Stimulated activated CD4-positive, alpha-beta T cell treated with anti-CD3 and anti-CD28 coated beads, Interleukin-4, amount 100 ng/mL, for 48 hours (primary cell): ENCODE measurements at places on chromosomes 16 and 17.

- DNase-seq: no peak
These were observed 735.1 kb upstream of the GOT2 start for GRCh38 chr16:59469266-59469665.

- peak; percentile 27 for DNase-seq
These were observed 6.3 kb upstream of the XPO6 start for GRCh38 chr16:28218109-28218508.

DNA sequence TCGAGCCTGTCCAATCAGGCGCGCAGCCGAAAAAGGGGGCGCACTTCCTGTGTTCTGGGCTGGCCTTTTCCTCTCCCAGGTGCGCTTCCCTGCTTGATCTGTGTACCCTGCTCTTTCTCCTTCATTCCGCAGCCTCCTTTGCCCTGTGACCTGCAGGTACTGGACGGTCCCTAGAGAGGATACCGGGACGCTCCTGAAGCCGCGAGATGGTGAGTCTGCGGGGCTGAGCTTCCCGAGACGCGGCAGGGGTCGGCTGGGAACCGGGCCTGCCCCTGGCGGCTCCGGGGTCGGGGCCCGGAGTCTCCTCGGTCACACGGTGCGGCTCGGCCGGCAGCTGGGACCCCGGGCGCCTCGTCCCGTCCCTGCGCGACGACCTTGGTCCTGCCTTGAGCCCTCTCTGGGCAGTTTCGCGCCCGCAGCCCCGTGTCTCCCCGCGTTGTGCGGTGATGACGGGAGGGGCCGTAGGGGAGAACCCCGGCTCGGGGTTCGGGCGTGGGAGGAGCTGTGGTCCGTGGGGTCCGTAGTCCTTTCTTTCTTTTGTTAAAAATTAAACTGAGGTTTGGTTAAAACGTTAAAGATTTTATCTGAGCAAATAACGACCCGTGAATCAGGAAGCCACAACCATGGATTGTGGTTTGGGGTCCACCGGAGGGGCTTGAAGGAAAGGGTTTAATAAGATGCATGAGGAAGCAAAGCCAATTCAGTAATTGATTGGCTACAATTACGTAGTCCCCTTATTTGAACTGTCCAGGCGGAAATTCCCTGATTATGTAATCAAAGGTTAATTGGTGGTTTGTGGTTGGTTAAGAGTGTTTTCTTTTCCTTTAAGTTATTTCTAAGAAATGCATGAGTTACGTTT is 172.8 kb upstream of the ZNF267 start:
- peak; percentile 76 for DNase-seq

- peak; percentile 28 for DNase-seq
These were observed 25.0 kb downstream of the TEX14 start for GRCh38 chr17:58666858-58667267.

- DNase-seq: no peak
These were observed 644 bp downstream of the SEC14L5 start for GRCh38 chr16:4958510-4959438.

GRCh38 chr17:5219536-5219935 is 15.1 kb downstream of the SCIMP start:
- no peak for DNase-seq

DNA sequence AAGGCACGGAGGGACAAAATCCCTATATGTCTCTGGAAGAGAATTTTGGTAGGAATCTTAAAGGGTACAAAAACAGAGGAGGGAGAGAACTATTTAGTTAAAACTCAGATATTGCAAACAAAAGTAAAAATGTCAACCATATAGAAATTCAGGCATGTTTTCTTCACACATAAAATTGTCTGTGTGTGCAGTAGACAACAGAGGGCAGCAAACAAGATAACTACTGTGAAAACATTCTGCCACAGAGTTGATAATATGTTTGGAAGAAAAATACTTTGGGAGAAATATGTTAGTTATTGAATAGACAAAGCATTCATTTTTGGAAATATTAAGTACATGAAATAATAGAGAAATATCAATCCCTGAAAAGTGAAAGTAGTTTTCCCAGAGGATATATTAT is 56.2 kb downstream of the SNX11 start:
- no peak for DNase-seq

DNA sequence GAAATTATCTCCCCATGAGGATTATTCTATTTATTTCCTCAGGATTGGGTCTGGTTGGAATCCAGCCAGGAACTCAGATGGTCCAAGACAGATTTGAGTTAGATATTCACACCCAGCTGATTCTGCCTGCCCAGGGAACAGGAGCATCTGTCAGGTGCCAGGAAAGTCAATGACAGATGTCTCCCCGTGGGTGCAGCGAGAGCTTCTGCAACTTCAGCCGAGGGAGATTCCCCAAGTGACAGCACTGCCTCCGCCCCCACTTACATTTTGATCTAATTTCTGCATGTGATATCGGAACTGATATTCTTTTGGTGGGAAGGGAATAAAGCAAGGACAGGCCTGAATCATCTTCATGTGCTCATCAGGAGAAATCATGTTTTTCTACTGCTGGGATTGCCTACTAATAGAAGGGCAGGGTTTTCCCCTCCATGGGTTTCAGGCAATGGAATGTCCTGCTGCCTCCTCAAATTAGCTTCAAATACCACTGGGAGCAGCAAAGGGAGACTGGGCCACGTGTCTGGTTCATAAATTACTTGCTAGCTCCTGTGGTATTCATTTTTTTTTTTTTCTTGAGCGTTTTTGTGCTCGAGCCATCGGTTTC is 15.7 kb upstream of the DHX8 start:
- DNase-seq: no peak

GRCh38 chr16:8555400-8555799 is 34.9 kb downstream of the TMEM114 start:
- DNase-seq: no peak

DNA sequence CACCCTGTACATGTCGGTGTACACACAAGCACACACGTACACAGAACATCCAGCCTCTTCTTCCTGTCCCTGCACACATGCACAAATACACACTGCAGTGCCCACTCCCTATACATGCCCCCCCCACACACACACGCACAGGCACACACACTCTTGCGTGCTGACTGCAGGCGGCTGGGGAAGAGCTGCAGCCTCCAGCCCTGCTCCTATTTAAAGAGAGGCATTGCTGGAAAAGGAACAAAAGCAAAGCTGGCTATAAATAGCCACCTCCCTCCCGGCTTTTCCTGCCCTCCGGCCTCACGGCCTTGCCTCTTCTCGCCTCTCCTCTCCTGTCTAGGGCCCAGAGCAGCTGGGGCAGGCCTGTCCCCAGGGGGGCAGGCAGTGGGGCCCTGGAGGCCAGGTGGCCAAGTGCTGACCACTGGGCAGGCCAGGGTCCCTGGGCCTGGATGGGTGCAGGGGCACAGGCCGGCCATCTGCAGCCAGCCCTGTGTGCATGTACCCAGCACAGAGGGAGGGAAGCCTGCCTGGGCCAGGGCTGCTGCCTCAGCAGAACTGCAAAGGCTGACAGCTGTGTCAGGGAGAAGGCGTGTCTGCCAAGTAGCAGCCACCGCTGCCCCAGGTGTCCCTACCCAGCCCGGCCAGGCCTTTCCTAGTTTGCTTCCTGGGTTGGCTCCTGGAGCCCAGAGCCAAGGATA is 25.4 kb downstream of the RTN4RL1 start:
- no peak for DNase-seq

DNA sequence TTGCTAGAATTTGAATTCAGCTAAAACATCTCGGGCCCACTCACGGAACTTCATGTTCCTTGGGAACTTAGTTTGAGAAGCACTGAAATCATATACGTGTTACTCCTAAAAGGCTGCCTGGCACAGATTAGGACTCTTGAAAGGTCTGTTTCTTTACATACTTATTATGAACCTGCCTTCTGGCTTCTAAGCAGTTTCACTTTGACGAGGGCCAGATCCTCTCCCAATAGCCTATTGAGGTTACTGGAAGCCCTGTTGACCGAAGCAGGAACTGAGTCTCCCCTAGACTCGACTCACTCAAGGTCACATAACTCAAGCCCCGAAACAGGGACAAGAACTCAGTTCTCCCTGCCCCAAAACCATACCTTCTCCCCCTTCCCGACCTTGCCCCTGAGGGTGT is 121.9 kb upstream of the PLCG2 start:
- no peak for DNase-seq

- DNase-seq: no peak
These were observed 5.6 kb downstream of the DUXB start for GRCh38 chr16:75695708-75696107.

- no peak for DNase-seq
These were observed 542.1 kb downstream of the XYLT1 start for GRCh38 chr16:16928532-16929109.

DNA sequence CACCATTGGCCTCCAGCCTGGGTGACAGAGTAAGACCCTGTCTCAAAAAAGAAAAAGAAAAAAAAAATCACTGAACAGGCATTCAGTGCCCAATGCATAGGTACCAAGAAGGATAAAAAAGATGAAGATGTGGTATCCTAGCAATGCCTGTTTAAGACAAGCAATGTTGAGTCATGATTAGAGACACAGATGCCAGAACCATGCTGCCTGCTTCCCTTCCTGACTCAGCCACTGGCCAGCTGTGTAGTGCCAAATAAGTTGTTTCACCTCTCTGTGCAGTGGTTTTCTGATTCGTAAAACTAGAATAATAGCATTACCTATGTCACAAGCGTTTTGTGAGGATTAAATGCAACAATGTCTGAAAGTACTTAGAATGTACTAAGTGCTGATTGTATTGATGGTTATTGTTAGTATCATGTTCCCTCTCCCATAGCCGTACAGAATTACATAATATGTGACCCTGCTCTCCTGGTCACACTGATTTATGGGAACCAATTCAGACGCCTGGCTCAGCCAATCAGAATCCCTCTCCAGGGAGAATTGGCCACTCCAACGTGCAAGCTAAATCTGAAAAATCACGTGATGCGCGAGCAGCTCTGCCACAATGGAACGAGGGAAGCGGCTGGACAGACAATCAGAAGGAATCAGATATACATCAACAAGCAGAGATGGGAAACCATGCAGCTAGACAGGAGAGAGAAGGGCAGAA is 241.9 kb downstream of the SLC39A11 start:
- DNase-seq: no peak

GRCh38 chr17:28574526-28574925 is 2.2 kb downstream of the ALDOC start:
- DNase-seq: no peak

GRCh38 chr17:29159306-29159860 is 20.8 kb downstream of the MYO18A start:
- no peak for DNase-seq

DNA sequence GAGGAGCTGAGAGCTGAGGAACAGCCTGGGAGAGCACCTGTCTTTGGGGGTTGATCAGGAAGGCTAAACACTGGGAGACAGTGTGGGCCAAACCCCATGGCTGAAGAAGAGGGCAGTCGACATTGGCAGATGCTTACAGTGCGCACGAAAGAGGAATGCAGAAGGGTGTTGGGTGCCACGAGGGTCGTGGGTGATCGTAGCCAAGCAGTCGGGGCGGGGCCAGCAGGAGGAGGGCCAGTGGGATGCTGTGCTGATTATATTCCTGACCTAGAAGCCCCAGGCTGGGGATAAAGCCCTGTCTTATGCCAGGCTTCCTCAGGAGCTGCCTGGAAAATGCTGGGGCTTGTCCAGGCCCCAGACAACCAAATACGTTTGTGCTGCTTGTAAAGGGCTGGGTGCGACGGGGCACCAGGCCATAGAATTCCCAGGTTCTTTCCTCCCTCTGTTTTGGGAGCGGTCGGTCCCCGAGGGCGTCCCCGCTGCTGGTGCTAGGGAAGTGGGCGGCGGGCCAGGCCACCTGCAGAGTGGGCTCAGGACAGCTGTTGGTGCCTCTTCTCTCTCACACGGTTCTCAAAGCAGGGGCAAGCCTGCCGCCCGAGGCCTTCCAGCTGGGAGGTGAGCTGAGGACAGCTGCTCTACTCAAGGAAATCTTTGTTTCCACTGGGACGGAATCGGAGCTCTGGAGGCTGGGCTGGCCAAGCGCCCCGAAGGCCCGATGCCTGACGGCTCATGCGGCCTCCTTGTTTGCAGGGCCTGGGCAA is 10.0 kb downstream of the C1QTNF1 start:
- no peak for DNase-seq

DNA sequence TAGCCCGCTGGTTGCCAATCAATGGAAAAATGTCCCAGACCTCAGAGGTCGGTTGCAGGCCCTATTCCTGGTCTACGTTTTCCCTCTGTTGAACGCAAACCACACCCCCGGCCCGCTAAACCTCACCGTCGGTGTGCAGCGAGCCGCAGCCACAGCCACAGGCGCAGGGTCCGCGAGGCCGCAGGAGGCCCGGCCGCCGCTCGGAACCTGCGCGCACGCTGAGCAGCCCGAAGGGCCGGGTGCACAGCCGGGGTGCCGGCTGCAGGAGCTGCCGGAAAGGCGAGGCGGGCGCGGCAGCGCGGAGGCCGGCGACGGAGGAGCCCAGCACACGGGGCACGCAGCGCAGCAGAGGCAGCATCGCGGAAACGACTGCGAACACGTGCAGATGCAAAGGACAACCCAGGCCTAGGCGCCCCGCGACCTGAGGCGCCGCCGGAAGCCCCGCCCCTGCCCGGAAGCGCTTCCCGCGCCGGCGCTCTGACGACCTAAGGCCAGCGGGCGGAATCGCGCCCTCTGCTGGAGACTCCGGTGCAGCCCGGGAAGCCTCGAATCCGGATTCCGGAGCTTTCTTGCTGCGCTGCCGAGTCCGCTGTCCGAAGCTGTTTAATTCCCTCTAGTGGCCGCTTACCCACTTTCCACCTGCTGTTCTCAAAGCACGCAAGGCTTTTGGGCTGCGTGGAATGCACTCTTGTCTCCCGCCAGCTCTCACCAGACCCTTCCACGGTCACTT is at the start of gene C1QBP:
TSS of gene C1QBP (minus strand) at position 440 of the 730 bp plus-strand sequence. CDS start at position 358, 82 bp downstream.
- DNase-seq: peak; percentile 90

DNA sequence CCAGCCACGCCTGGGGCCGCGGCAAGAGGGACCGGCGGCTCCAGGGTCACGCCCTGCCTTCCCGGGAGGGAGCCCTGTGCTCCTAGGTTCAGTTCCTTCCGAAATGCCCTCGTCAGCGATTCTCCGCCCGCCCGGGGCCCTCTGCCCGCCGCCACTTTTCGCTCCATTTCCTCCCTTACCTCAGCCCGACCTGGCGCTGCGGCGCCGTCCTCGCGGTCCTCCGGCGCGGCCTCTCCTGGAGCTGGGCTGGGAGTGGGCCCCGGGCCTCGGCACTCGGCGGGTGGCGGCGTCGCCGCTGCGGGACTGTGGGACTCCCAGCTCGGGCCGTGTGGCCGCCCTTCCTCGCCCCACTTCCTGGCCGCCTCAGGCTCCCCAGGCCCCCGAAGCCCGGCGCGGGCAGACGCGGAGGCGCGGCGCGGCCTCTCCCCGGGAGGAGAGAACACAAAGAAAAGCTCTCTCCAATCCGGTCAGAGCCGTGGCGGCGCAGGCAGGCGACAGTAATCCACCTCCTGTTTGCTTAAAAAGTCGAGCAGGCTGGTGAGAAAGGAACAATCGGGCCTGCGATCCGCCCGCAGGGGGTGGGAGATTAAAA is 1.6 kb downstream of the BAHCC1 start:
- DNase-seq: no peak

DNA sequence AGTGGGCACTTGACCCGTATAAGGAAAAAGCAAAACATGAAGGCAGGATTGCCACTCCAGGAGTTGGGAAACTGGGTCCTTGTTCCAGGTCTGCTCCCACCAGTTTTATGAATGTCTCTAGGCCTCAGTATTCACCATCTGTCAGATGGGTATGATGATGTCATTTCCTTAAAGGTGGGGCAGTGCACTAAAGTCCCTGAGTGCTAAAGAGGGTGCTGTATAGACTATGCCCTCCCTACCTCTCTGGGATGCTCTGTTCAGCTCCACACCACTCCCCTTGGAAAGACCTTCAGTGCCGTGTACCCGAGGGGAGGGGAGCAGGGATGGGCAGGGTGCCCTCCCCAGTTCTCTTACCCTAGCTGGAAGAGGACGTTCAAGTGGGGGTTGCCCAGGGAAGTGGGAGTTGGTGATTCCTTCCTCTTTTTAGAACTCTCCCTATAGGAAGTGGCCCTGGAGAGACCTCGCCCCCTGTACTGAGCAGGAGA is 2.2 kb downstream of the LASP1 start:
- no peak for DNase-seq
